Neural progenitor cell (in vitro differentiated cells): ENCODE measurements at places on chromosomes 16 and 17.

DNA sequence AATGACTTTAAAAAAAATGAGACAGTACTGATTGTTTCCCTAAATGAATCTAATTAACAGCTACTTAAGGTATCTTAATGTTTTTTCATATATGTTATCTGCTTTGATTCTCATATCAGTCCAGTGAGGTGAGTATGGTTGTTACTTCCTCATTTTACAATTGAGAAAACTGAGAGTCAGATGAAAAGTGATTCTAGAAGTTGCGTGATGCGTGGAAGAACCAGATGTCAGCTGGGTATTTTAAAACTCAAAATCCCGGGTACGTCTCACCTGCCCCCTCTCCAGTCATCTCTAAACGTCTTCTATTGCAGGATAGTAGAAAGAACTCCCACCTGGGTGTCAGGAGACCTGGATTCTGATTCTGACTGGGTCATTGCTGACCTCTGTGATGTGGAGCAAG lies 89.2 kb downstream of the MAP2K6 start:
- no peak for DNase-seq

DNA sequence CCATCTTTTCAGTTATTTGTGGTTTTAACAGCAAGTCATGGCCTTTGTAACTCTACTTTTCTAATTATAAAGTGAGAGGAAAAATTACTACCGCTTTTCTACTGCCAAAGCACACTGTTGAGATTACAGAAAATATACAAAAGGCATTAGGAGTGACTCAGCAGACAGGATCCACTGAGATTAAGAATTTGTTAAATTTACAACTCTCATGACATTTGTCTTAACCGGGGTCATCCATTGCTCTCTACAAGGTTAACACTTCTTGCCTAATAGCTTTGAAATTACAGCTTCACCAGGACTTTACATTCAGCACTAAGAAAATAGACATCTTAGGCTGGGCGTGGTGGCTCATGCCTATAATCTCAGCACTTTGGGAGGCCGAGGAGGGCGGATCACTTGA lies 93.4 kb downstream of the SSH2 start:
- DNase-seq = no peak

- no peak for DNase-seq
Measured at GRCh38 chr16:19105131-19105530, 8.6 kb upstream of the ITPRIPL2 start.

DNA sequence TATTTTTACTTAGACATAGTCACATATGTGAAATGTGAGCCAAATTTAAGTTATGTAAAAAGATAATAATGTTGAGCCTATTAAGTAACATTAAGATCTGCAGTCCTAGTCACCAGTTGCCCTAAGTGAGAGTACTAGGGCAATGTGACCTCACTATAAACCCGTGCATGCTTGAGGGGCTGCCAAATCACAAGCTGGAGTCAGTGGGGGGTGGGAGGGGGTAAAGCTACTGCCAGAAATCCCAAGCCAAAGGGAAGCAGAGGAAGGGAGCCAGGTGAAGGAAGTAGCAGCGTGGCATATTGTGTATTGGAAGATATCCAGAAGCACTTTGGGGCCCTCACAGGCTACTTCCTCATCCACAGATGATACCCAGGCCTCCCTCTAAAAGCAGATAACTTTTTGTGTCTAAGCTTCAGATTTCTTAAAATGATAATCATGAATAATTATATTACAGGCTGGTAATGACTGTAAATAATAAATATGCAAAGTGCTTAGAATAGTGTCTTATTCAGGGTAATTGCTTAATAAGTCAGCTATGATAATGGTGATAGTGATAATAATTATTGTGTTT lies 134.1 kb downstream of the CA10 start:
- no peak for DNase-seq

DNA sequence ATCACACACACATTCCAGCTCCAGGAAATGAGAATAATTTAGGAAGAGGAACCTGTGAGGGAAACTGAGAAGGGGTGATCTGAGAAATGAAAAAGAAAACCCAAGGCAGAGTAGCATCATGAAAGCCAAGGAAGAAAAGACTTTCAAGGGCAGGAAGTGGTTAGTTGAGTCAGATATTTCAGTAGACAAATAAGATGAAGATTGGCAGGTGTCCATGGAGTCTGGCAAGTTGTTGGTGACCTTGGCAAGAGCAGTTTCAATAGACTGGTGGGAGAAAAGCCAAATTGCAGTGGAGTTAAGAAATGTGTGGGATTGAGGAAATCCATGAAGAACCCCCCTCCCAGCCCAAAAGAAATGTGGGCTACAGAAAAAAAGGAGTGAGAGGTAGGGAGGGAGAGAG lies 10.7 kb downstream of the GNAO1 start:
- DNase-seq = no peak

GRCh38 chr17:48244814-48245213 lies 137.2 kb downstream of the SNX11 start:
- no peak for DNase-seq

DNA sequence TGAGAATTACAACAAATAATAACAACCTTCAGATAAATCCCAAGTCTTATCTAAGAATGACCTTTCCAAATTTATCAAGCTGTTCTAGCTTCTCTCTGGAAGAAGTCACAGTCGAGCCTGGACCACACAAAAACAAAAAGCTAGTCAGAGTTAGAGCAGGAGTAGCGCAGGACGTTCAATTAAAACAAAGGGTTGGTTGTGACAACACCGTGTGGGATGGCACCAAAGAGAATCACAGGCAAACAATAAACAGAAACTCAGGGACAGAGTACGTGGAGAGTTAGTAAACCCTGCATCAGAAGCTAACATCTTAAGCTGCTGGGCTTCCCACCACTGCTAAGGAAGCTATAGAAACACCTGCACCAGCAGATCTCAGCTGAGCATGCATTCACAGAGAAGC lies 23.8 kb downstream of the ARHGAP17 start:
- DNase-seq = no peak

- DNase-seq = no peak
Measured at GRCh38 chr17:3914312-3914670, 2.0 kb downstream of the P2RX1 start.

GRCh38 chr16:3075523-3075915 lies 10.1 kb downstream of the IL32 start:
- DNase-seq = no peak

GRCh38 chr17:69609473-69610305 lies 195.2 kb downstream of the MAP2K6 start:
- peak; percentile 27 for DNase-seq

DNA sequence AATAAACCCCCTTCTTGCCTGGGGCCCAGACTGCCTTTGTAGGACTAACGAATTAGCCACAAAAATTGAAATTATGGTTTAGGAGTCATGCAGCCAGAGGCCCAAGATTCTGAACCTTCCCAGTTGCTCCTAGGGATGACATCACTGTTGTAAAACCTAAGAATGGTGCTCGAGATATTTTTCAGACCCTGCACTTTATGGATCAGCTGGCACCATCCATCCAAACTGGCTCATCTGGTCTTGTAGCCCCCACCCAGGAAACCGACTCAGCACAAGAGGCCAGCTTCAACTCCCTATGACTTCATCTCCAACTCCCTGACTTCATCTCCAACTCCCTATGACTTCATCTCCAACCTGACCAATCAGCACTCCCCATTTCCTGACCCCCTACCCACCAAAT lies 10.9 kb upstream of the EVPL start:
- no peak for DNase-seq

DNA sequence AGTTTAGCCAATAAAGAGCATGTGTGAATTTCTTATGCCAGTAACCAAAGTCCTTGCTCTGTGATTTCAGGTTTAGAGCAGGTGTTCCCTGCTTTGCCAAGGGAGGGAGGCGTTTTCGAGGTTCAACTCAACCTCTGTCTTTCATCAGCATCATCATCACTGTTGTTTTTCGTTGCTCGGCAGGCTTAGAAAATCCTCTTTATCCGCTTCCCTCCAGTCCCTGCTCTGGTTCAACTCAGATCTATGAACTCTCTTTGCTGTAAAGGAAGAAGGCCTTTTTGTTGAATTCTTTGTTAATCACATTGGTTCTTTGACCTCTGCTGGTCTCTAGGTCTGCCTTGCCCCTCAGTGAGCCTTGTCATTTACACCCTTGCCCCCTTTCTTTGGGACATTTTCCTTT lies 243.9 kb upstream of the RBFOX1 start:
- peak; percentile 35 for DNase-seq

DNA sequence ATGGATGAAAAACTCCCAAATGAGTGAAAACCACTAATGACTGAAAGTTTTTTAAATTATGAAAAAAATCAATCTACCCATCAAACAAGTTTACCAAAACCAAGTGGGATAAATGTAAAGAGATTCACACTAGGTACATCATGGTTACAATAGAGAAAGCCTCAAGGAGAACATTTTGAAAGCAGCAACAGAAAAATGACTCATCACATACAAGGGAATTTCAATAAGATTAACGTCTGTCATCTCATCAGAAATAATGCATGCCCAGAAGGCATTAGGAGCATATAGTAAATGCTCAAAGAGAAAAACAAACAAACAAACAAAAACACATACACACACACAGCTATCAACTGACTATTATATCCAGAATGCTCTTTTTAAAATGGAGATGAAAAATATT lies 261.8 kb upstream of the KIF2B start:
- DNase-seq = no peak

GRCh38 chr17:28045304-28045703 lies 2.8 kb downstream of the NLK start:
- no peak for DNase-seq
